ENCODE measurements at places on chromosomes 3 and 15.

DNA sequence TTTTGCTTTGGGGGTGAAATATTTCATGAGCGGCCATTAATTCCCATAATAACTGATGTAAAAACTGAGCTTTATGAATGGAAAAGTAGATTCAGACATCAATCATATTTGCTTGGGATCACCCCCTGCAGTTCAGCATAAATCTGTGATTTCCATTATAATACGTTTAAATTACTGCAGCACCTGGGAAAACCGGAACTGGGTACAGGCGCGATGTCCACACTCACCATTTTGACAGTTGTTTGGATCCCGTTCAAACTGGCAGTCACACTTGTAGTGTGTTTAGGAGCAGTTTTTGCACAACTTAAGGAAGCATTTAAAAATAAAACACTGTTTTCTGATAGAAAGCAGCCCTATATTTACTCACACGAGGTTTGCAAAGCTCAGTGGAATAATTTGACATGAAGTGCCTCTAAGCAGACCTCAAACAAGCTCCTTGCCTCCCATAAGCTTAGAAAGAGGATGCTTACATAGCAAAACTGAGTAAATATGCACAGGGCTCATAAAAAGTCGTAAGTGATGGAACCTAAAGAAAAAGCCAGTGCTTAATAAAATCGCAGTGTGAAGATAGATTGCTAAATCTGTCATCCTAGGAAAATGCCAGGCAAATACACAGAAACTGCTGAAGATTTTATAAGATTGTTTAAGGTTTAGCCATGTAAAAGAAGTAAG, 377.6 kb downstream of the PTPRG start:
- DNase-seq: no peak

DNA sequence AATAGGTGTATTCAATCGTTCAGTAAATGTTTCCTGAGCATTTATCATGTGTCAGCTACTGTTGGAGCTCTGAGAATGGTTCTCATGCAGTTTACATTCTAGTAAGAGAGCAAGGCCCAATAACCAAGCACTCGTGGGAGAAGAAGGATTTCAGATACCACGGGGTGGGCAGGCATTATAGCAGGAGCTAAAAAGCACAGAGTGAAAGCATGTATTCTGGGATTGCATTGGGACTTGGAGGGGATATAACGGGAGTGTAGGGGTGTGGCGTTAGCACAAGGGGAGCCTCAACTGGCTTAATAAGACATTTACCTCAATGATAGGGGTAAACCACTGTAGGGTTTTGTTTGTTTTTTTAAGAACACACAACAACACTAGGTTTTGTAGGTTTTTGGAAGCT, 1.6 kb upstream of the SIAH2 start:
- no peak for DNase-seq

DNA sequence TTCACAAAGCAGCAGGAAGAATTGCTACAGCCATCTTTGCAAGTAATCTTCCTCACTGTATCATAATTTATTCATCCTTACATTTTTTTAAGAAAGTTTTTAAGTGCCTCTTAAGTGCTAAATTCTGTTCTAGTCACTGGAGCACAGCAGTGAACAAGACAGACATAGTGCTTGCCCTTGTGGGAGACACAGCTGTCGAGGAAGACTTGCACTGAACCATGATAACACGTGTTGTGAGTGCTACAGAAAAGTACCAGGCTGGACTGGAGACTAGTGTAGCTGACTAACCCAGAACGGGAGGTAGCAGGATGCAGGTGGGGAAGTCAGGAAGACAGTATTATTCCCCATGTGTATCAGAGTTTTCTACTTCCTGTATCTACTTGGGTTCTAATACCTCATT, 300.6 kb downstream of the TBL1XR1 start:
- no peak for DNase-seq

- DNase-seq: no peak
Observed at GRCh38 chr15:92413510-92413909, 19.8 kb downstream of the ST8SIA2 start.

DNA sequence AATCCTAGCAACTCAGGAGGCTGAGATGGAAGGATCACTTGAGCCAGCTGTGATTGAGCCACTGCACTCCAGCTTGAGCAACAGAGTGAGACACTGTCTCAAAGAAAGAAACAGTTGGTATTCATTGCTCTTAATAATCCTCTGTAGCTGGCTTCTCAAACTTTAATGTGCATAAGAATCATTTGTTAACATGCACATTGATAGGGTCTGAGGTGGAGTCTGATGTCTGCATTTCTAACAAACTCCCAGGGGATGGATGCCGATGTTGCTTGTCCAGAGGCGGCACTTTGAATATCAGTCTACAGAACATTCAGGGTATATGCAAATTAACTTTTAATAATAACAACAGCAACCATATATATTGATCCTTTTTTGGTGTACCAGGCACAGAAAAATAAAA, 39.9 kb downstream of the NKIRAS1 start:
- DNase-seq: no peak

DNA sequence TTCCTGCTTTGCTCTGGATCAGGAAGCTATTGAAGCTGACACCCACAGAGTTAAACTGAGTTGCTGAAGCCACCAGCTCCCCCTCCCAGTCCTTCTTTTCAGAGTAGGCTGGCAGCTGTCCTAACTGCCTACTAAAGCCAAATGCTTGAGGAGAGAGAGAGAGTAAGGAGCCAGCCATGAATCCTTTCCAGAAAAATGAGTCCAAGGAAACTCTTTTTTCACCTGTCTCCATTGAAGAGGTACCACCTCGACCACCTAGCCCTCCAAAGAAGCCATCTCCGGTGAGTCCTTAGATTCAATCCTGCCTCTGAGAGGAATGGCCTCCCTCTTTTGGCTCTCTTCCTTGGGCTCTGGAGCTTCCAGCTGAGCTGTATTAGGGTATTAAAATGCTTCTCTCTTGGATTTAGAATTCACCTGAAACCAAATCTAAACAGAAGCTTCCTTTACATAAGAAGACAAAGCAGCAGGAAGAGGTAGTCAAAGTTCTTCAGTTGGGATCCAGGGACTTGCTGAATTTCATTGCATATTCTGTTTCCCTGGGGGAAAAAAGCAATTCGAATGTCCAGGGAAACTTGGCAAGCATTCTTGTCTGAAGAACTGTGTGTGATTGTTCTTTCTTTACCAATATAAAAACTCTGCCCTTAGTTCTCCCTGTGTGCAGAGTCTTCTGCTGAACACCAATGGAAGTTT, at the start of gene SLC15A2:
Gene SLC15A2, plus strand, starts transcription at position 101 of the 690 bp plus-strand sequence. Its CDS starts 76 bp downstream, at position 177.
- DNase-seq: no peak

GRCh38 chr3:141681390-141681780, 56.7 kb upstream of the RNF7 start:
- no peak for DNase-seq

- no peak for DNase-seq
Observed at GRCh38 chr15:77476995-77477394, 56.3 kb downstream of the HMG20A start.
